ENCODE measurements at places on chromosomes 11 and 22.

DNA sequence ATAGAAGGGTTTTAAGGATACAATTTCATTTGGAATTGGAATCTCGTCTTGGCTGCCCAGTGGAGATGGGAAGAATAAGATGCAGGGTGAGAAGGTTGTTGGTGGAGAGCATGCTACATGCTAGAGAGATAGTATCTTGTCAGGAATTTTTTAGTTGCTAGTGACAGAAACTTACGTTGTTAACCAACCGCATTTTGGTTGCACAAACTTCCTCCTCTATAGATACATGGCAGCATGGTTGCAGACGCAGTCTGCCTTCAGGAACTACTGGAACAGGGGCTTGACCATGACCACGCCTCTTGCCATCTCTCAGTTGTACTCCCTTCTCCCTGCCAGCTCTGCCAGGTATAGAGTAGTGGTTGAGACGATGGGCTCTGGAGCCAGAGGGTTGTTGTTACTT lies 13.5 kb upstream of the CCDC90B start:
- no peak for DNase-seq

- no peak for DNase-seq
Measured at GRCh38 chr11:64247729-64248531, 1.2 kb upstream of the PPP1R14B start.

DNA sequence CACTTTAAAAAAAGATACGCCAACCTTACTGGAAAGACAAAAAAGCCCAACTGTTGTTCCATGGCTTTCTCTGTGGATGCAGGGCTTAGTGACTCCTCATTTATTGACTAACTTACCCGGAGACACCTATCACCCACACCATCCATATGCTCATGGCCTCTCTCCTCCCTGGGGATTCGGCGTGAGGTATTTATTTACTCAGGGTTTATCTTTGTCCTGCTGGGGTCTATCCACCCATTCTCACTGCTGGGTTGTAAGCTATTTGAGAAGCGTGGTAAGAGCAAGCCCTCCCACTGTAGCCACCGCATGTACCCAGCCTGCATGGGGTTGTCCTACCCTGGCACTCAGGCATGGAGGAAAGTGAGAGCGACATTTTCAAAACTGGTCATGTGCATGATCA lies 93.6 kb downstream of the NELL1 start:
- DNase-seq: no peak

DNA sequence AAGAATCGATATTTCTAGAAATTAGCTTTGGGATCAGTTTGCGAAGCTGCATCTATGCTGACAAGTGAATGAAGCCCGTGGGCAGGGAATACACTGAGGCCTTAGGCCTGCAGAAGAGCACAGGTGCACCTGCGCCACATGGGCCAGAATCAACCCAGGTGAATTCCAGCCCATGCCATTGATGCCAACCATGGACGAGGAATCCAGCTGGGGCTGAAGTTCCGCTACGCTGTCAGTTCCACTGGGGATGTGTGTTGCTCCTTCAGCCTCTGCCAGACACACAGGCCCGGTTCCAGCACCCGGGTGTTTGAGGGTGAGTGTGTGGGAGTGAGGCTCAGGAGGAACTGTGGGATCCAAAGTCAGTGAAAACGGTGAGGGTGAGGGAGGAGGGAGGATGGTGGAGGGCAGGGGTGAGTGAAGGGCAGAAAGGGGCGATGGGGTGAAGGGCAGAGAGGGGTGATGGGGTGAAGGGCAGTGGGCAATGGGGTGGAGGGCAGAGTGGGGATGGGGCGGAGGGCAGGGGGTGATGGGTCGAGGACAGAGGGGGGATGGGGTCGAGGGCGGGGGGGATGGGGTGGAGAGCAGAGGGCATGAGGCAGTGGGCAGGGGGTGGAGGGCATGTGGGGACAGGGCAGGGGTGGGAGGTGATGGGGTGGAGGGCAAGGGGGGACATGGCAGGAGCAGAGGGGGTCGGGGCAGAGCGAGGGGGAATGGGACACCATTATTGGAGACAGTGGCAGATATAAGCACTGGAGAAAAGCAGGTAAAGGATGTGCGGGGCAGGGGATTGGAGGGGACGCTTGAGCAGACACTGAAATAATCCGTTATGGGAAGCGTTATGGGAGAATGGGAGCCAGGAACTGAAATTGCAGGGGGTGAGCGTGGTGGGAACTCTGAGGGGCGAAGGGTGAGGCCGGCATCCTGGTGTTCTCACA lies 931.6 kb downstream of the BRD1 start:
- peak; percentile 16 for DNase-seq

- DNase-seq: no peak
Measured at GRCh38 chr11:45610627-45611026, 54.8 kb downstream of the CHST1 start.

DNA sequence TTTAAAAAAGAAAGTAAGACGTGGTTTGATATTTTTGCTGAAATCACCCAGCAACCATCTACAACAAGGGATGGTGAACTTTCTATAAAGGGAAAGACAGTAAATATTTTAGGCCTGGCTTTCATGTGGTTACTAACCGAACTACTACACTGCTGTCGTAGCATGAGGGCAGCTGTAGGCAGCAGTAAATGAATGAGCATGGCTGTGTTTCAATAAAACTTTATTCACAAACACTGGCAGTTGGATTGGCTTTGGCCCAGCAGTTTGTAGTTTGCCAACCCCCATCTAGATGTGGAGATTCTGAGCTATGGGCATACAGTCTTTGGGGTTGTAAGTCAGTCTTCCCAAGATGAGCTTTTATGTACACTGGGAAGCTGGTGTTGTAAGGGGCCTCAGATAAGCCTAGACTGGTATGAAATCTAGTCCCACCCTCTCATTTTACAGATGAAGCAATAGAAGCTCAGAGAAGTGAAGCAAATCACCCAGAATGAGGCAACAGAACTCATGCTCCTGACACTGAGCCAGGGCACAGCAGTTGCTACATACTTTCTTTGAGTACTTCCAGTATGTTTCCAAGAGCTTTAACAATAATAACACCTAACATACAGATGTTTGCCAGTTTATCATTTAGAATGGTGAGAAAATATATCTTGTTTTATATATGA lies 204.4 kb downstream of the ADAMTS15 start:
- peak; percentile 7 for DNase-seq

GRCh38 chr11:44760917-44761550 lies 34.3 kb downstream of the TSPAN18 start:
- peak; percentile 69 for DNase-seq

DNA sequence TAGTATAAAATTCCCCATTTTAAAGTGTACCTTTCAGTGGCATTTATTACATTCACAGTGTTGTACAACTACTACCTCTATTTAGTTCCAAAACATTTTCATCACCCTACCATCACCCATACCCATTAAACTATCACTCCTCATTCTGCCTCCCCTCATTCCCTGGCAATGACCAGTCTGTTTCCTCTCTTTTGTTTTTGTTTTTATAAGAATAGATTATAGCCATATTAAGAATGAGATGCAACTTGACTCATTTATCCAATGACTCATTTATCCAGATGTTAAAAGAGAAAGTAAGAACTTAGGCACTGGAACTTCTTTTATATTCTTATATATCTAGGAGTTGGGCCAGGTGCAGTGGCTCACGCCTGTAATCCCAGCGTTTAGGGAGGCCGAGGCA lies 156.3 kb downstream of the FAT3 start:
- DNase-seq: no peak

- no peak for DNase-seq
Measured at GRCh38 chr11:6681949-6682348, 1.2 kb downstream of the MRPL17 start.

- no peak for DNase-seq
Measured at GRCh38 chr11:70604221-70604620, 205.9 kb downstream of the CTTN start.
